ENCODE measurements at places on chromosomes 12 and 14.

- no peak for DNase-seq
Measured at GRCh38 chr12:50197297-50197727, 30.1 kb upstream of the CERS5 start.

- no peak for DNase-seq
Measured at GRCh38 chr14:103213331-103213730, 90.1 kb downstream of the TNFAIP2 start.

DNA sequence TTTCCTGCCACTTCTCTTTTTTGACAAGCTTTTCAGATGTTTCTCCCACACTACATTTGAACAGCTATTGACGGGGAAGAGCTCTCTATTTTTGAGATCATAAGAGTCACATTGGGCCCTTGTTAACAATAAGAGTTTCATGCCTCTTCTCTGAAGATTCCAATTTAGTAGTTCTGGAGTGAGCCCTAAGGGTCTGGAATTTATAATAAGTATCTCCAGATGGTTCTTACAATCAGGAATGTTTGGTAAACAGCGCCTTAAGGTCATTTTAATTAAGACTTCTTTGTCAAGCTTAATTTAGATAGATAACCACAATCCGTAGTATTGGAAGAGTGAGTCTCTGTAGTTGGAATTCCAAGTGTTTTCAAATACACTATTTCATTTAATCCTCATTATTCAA, 60.6 kb upstream of the HECTD1 start:
- DNase-seq, result no peak

DNA sequence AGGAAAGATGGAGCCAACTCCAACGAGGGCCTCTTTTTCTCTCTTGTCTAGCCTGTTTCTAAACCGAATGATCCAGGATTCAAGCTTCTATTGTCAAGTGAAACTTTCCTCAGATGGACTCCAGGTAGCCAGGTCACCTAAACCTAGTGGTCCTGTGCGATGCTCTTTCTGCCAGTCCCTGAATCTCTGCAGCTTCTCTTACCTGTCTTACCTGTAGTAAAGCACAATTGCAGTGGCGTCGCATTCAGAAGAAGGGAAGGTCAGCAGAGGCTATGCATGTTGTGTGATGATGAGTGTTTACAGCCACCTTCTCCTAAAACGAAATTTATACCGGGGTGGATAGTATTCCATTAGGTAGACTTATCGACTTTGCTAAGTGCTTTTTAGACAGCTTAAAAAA, 47.4 kb upstream of the TRAF3 start:
- no peak for DNase-seq

DNA sequence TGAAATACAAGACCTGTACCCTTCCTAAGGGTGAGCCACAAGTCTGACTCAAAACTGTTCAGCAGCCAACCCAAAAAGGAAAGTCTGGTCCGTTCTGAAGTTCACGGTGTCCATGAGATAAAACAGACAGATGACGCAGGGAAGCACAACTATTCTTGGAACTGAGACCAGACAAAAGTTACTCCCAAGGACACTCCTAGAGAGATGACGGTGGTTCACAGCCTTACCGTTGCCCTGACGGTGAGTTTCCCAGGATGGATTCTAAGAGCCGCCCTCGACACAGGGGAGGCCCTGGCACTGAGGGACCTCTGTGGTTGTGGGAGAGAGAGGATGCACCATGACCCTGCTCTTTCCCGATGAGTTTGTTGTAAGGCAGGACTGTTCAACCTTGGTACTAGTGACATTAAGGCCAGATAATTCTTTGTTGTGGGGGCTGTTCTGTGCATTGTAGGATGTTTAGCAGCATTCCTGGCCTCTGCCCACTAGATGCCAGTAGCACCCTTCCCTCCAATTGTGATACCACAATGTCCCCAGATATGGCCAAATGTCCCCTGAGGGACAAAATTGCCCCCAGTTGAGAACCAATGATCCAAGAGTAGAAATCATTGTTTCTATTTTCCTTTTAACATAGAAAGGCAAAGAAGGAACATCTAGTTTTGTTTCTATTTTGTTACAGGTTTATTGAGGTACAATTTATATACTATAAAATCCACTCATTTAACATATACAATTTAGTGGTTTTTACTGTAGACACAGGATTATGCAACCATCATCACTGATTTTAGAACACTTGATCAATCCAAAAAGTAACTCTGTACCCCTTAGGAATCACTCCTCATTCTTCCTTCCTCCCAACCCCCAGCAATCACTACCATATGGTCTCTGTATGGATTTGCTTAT, 23.0 kb downstream of the OR10P1 start:
- peak; percentile 17 for DNase-seq

GRCh38 chr14:102238766-102239165, 66.2 kb downstream of the MOK start:
- DNase-seq, result no peak

DNA sequence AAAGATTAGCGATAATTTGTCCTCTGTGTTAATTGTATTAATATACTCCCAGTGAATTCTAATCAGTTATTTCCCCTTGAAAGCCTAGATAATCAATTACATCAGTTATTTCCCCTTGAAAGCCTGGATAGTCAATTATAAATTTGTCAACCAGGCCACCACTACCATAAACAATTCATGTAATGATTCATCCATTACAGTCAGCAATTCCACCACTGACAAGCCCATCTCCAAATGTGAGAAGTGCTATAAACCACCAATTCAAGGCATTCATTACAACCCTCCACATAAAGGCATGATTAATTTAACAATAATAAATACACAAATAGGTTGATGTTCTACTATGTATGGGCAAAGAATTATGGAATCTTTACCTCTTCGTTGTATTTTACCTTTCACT, 40.9 kb downstream of the INTS13 start:
- DNase-seq, result no peak

DNA sequence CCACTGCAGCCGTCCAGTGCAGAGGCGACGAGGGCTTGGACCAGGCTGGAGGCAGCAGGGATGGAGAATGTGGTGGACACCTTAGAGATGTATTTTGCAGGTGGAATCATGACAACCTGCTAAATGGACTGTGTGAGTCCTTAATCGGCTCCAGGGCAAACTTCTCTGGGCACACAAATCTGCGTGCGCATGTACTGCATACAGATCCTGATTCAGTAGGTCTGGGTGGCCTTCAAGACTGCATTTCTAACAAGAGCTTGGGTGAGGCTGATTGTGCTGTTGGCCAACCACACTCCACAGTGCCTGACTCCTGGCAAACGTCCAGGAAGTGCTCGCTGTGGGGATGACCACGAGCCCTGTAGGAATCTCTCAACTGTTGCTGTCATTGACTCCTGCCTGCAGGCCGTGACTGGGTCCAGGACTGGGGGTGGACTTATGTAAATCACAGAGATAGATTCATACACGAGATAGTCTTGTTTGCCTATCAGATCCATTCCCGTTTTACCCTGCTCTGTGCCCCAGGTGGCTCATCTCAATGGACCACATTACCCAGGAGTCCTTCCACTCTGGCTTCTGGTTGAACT, 27.2 kb downstream of the JDP2 start:
- peak; percentile 4 for DNase-seq

GRCh38 chr12:124510301-124510970, 57.0 kb downstream of the NCOR2 start:
- no peak for DNase-seq

- no peak for DNase-seq
Measured at GRCh38 chr12:122830517-122831214, 4.6 kb upstream of the HIP1R start.

- DNase-seq, result no peak
Measured at GRCh38 chr14:99309220-99309766, 37.3 kb upstream of the BCL11B start.

DNA sequence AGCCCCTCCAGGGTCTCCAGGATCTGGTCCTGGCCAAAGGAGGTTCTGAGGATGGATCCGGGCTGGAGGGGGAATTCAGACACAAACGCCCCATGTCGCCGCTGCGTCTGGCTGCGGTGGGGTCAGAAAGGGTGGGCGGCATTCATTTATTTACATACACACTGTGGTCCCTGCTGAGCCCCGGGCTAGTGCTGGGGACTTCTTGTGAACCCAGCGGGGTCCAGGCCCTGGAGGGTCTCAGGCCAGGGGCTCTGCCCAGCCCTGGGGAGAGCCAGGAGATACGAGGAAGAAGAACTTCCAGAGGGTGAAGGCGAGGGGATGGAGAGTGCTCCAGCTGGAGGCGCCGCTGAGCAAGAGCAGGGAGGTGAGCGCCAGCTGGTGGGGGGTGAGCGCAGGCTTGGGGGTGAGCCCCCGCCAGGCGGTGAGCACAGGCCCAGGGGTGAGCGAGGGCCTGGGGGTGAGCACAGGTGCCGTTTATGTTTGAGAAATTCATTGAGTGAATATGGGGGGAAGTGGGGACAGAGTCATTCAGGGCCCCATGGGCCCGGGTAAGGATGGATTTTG, 68.1 kb downstream of the NCOR2 start:
- no peak for DNase-seq

DNA sequence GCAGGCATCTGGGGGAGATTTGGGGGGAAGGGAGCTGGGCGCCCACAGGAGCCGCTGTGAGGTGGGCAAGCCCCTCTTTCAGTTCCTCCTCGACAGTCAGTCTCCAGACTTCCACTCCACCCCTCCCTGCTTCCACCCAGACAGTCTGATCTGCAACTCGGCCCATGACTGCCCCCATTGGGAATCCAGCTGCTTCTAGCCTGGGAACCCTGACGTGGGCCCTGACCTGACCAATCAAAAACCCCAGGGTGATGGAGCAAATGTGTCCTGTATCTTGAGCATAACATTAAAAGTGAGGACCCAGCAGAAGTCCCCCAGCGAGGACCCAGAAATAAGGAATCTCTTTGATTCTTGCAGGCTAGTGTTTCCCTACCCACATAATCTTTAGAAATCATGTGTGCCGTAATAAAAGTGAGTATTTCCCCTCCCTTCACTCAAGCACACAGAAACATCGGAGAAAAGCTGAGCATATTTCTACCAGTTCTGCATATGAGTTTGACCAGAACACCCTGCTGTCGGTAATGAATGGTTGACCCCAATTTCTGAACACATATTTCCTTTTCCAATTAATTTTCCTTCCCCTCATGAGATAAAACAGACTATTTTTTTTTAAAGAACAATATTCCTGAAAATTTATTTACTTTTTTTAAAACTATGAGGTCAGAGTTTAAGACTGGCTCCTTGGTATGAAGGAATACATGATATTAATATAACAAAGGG, 6.4 kb downstream of the SSH1 start:
- no peak for DNase-seq

DNA sequence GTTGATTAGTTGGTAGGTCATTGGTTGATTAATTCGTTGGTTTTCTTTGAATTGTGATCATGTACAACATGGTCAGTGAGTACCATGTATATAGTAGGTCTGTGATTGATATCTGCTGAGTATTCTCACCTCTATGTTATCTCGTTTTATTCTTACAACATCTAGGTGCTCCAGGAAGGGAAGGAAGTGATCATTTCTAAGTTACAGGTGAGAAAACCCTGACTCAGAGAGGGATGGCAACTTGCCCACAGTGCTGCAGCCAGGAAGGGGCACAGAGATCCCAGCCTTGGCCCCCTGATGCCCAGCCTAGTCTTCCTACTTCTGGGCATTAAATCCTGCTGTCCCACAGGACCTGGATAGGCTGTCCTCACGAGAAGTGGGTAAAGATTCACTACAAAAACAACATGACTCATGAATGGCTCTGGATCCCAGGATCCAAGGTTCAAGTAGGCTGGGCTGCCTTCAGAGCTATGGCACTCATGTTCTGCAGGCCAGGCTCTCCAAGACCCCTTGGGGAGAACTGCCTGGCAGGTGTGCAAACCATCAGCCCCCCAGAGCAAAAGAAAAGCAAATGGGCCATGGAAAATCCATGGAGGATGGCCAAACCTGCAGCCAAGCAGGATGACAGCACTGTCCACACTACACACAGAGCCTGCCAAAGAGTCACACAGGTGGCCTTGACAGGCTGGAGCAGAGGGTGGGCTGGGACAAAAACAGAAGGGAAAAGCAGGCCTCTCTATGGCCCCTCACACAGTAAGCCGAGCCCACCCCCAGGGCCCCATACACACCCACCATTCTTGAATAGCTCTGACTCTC, 146.2 kb downstream of the BCL11B start:
- no peak for DNase-seq

DNA sequence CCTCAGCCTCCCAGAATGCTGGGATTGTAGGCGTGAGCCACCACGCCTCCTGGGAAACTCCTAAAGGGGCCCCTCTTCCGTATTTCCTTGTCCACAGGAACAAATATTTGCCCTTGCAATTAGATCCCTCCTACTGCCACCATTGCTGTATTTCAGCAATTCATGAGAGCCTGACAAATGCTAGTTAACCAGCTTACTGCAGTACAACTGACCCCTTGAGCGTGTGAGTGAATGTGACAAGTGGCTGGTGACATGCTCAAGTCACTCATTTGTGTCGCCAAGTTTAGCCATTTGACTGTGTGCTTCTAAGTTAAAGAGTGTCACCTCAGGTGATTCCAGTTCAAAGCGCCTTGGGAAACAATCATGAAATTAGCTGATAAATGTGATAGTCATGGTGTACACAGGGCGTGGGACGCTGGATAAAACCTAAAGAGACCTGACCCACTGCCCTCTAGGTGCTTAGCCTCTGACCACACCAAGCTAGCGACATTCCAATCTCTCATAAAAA, 56.1 kb upstream of the MAP1LC3B2 start:
- no peak for DNase-seq

- DNase-seq, result no peak
Measured at GRCh38 chr12:27575762-27576118, 51.7 kb downstream of the PPFIBP1 start.

DNA sequence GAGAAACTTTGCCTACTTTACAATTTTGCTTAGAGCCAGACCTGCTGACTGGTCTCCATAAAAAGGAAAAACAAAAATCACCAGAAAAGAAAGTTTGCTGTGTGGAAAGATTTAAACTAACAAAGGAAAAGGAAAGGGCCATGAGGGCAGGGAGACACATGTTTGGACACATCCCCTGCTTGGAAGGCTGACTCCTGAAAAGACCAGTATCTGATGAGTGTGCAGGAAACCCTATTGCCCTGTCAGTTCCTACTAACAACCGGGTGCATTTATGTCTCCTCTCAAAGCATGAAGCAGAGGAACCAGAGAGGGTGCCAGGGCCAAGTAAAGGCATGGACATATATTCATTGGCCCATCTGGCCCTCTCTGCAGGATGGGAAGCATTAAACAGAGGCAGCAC, 7.0 kb upstream of the STAB2 start:
- DNase-seq, result no peak

DNA sequence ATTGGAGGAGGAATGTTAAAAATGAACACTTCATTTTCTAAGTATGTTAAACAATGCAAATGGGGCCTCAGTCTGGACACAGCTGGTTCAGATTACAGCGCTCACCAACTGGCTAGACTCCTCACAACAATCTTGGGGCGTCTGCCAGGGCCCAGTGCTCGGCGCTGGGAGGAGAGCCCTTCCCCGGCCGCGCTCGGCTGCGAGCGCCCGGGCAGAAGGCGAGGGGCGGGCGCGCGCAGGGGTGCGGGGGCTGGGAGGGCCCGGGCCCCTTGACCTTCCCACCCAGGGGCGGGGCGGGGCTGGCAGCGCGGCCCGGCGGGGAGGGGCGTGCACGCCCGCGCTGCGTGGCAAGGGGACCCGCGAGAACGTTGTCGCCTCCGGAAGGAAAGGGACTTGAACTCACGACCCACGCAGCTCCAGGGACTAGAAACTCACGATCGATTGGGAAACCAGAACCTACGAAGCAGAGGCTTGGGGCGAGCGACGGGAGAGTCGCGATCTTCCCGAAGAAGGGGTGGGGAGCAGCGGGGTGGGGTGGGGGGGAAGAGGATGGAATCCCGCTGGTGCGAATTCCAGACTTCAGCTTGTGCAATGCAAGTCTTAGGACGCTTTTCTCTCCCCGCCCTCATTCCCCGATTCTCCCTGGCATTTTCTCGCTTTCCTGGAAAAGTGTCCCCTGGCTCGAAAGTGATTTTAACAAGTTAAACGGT, at the start of gene FBLN5:
FBLN5 (minus strand) TSS at position 220 of the 710 bp plus-strand sequence. CDS start 465 bp downstream, outside the sequence.
- DNase-seq, result no peak

GRCh38 chr14:91400696-91401095, 16.9 kb downstream of the CCDC88C start:
- no peak for DNase-seq

All from NCI-H146 (cell line).